ENCODE measurements at places on chromosomes 6 and 20.

- DNase-seq: no peak
Observed at GRCh38 chr6:25127076-25127837, 151.9 kb upstream of the CARMIL1 start.

DNA sequence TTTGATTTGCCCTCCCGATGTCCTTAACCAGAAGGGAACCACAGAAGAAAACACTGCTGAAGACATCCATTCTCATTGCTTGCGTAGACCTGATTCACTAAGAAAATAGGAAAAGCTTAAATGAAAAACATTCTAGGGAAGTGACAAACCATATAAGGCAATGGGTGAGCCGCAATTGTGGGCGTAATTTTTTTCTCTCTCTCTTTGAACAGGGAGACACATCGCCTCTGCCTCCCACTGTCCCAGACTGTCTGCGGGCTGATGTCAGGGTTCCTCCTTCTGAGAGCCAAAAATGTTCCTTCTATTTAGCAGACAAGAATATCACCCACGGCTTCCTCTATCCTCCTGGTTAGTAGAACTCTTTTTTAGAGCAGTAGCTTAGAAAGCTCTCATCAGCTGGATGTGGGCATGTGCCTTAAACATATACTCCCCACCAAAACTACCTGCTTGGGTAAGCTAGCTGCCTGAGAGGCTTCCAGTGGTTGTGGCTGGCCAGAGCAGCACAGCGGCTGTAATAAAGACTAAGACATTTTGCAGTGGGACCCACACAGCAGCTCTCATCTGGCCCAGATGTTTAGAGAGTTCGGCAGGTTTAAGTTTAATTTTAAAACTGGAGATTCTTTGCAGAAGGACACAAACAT is 22.7 kb upstream of the CTAGE9 start:
- no peak for DNase-seq

DNA sequence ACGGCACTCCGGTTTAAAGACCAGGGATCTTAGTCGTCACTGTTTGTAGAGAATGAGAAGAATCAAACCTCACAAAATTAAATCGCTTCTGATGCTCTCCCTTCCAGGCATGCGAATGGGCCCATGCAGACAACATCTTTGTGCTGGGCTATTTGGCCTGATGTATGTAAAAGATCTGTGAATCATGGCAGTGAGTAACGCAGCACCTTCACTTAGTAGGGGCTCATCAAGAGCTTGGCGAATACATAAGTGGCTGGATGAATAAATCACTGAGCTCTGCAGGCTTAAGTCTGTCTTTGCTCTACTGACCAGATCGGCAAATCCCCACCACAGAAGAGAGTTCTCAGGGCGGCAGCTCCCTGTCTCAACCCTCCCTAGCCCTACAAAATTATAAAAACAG is 44.8 kb upstream of the AFDN start:
- no peak for DNase-seq

DNA sequence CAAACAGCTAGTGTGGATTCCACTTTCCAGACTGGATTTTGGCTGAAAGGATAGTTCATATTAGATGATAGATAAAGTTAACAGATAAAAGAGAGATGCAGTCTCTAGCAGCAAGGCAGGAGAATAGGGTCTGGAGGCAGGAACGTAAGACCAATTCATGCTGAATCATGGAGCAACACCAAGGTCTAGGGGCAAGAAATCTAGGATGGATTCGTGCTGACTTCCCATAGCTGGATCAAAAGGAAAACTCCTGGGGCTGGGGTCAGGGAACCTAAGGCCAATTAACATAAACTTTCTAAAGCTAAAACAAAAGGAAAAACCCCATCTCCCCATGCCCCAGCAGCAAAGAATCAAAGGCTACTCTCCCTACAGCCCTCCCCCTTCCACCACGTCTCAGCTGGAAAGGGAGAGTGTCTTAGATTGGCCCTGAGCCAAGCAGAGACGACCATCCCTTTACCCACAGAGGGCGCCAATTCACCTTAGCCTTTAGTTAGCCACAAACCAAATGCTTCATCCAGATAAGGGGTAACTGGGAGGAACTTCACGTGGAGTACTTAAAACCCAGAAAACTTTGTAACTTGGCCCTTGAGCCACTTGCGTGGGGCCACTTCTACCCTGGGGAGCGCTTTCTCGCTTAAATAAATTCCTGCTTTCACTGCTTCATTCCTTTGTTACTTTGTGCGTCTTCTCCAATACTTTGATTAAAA is 7.6 kb downstream of the TREM1 start:
- peak; percentile 71 for DNase-seq

GRCh38 chr6:100899202-100899601 is 18.1 kb upstream of the ASCC3 start:
- no peak for DNase-seq

DNA sequence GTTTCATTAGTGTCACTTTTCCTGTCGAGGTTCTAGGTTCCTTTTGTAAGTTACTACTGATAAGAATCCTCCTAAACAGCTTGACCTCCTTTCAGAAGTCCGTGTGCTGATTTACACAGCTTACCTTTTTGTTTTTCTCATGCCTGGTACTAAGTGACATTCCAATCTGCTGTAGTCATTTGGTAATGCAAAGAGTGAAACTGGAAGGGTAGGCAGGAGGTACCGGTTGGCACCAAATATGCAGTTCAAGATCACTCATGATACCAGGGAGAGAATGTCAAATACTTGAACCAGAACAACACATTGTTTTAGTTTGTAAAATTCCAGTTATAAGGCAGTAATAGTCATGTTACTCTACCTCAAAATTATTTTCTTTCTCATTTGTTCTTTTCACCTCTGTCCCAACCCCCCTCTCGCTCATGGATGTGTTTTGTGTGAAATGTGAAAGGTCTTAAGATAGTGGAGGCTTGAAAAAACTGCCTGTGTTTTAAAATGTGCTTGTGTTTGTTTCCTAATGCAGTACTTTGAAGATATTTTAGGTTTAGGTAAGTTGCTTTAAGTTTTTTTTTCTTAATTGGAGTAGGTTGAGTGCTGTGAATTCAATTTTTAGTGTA is 23.2 kb downstream of the AFDN start:
- peak; percentile 5 for DNase-seq

GRCh38 chr20:17612287-17612991 is 42.6 kb downstream of the DSTN start:
- DNase-seq: peak; percentile 13

Data from activated CD4-positive, alpha-beta T cell treated with anti-CD3 and anti-CD28 coated beads, Interleukin-10, Interleukin-2, amounts not matched to agents 100 ng/mL and 50 ng/mL, durations not matched to agents 16 hours and 8 hours (primary cell).